ENCODE measurements at places on chromosomes 6 and 20. TPM values are rescaled to one million over a fixed set of nuclear protein-coding genes. Genes with fewer than 3 reads are reported as not detected.

Gene TRIM10
- total RNA-seq: not detected

Gene PRSS16
- not detected for total RNA-seq

Gene HTR1E
- total RNA-seq: not detected

Gene PCSK2
- not detected for total RNA-seq

Gene DCDC2
- total RNA-seq: not detected

Gene SDC4
- total RNA-seq: 37.4 TPM

Gene RHAG
- not detected for total RNA-seq

Gene TBX18
- total RNA-seq: 28.2 TPM

Gene RGS17
- 3.5 TPM for total RNA-seq

Gene PRR18
- total RNA-seq: 0.34 TPM

Gene GPX5
- total RNA-seq: not detected

Gene MYB
- 2.2 TPM for total RNA-seq

Gene STMND1
- not detected for total RNA-seq

Gene HLA-DQB1
- 15.8 TPM for total RNA-seq

Gene GNAS-AS1
- not detected for total RNA-seq

Gene SPATA25
- 2.2 TPM for total RNA-seq

Gene DNAH8
- total RNA-seq: not detected

Gene CST5
- total RNA-seq: not detected

Gene DPPA5
- not detected for total RNA-seq

Gene RSPO3
- 2.6 TPM for total RNA-seq

Gene RBM24
- total RNA-seq: 0.44 TPM

Gene SLC32A1
- not detected for total RNA-seq

Gene TRERF1
- 3.5 TPM for total RNA-seq

Gene GINS1
- total RNA-seq: 2.2 TPM

Gene SNRPB
- 113 TPM for total RNA-seq

Gene PLN
- 6.1 TPM for total RNA-seq

Gene ZSCAN31
- 4.2 TPM for total RNA-seq

Gene PRICKLE4
- total RNA-seq: 3.8 TPM

Gene FAM162B
- total RNA-seq: 6.6 TPM

Gene RAD21L1
- not detected for total RNA-seq

Gene GSTA3
- total RNA-seq: not detected

Data from subcutaneous adipose tissue (tissue), 4 donors.